ENCODE measurements at places on chromosomes 7 and 10. TPM values are rescaled to one million over a fixed set of nuclear protein-coding genes. Genes with fewer than 3 reads are reported as not detected.

HOGA1 gene
- 16.3 TPM for total RNA-seq

ATP6V1F gene
- 45.8 TPM for total RNA-seq

NAT16 gene
- not detected for total RNA-seq

ARHGAP22 gene
- total RNA-seq = 4.6 TPM

DKK1 gene
- not detected for total RNA-seq

HKDC1 gene
- 13.5 TPM for total RNA-seq

MEIG1 gene
- total RNA-seq = not detected

EPHB4 gene
- total RNA-seq = 33.6 TPM

ANXA7 gene
- 46.2 TPM for total RNA-seq

NME8 gene
- total RNA-seq = not detected

STRIP2 gene
- total RNA-seq = 0.26 TPM

CFAP43 gene
- 4.0 TPM for total RNA-seq

IL15RA gene
- 14.3 TPM for total RNA-seq

WIPF3 gene
- total RNA-seq = 0.33 TPM

CDK14 gene
- total RNA-seq = 21.8 TPM

BAZ1B gene
- 28.3 TPM for total RNA-seq

CYP3A4 gene
- total RNA-seq = 0.99 TPM

IGF2BP3 gene
- 1.3 TPM for total RNA-seq

PLOD3 gene
- total RNA-seq = 56.0 TPM

NPC1L1 gene
- total RNA-seq = 0.52 TPM

UNCX gene
- total RNA-seq = not detected

ZNF853 gene
- total RNA-seq = 11.2 TPM

CTBP2 gene
- total RNA-seq = 49.0 TPM

All from body of pancreas (tissue), 4 donors.